ENCODE measurements at places on chromosomes 5 and 9.

- no peak for DNase-seq
Observed at GRCh38 chr9:136232969-136233368, 12.6 kb downstream of the QSOX2 start.

GRCh38 chr5:112012104-112012503 is 255.1 kb upstream of the NREP start:
- no peak for DNase-seq

DNA sequence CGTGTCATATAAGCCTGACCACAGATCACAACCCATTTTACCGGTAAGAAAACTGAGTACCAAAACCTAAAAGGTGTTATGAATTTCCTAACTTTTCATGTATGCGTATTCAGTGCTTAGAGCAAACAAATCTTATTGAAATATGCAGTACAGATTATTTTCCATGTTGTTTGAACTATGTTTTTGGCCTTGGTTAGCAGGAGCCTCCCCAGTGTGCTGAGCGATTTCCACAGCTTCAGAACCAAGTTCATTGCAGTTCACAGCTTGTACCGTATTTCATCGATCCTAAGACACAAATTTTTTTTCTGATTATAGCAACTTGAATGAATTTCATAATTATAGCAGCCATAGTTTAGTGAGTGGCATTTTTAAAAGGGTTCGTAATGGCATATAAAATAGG is 13.7 kb downstream of the ADAMTSL1 start:
- DNase-seq, result no peak

- no peak for DNase-seq
Observed at GRCh38 chr9:33651125-33651524, 127.1 kb downstream of the ANKRD18B start.

- no peak for DNase-seq
Observed at GRCh38 chr5:160367261-160367660, 3.2 kb downstream of the C1QTNF2 start.

DNA sequence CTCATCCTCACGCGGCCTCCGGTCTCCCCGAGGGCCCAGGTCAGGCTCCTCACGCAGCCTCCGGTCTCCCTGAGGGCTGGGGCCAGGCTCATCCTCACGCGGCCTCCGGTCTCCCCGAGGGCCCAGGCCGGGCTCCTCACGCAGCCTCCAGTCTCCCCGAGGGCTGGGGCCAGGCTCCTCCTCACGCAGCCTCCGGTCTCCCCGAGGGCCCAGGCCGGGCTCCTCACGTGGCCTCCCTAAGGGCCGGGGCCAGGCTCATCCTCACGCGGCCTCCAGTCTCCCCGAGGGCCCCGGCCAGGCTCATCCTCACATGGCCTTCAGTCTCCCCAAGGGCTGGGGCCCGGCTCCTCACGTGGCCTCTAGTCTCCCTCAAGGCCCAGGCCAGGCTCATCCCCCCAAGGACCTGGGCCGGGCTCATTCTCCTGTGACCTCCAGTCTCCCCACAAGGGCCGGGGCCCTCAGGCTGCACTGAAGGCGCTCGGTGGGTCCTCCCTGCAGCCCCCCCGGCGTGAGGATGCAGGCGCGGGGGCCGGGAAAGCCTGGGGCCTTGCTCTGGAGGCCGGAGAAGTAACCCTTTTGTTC is 51.2 kb upstream of the FCN2 start:
- no peak for DNase-seq

GRCh38 chr9:101326035-101326434 is 58.8 kb downstream of the BAAT start:
- no peak for DNase-seq

DNA sequence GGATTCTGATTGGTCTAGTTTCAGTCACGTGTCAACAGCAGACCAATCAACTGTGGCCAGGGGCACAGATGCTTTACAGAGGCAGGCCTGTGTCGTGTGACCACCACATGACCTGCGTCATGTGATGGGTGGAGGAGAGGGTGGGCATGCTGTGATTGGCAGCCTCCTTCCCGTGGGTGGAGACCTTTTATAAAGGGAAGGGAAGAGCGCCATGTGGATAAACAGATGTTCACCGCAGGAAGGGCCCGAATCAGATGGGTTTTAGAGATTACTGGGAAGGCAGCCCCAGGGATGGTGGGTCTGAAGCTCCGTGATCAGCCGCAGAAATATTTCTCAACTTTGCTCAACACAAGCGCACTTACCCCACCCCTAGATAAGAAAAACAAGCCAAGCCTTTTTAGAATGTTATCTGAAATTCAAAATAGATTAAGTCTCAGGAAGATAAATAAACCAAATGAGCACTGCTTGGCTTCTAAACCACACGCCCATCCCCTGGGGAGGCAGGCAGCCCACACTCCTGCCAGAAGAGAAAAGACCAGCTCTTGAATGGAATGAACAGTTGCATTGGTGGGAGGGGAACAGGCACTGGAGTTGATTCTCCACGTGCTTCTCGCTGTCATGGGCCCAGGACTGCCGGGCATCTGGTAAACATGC is 43.6 kb downstream of the ROPN1L start:
- DNase-seq, result peak; percentile 90

DNA sequence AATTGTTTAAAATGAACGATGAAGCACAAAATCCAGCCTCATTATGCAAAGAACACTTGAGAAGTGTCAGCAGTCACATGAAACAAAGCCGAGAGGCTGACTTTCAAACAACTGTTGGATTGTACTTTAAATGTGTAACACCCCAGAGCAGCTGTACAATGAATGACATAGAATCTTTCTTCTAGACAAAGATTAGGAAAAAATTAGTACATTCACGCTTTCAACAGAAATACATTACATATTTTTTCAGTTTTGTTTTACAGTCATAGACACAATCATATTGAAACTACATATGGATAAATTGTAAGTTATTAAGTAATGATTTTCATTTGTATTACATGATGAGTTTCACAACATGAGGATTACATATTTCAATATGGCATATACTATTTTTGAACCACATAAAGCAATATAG is 10.6 kb upstream of the AGXT2 start:
- DNase-seq, result no peak

GRCh38 chr9:122346478-122347347 is 24.1 kb upstream of the PTGS1 start:
- no peak for DNase-seq

GRCh38 chr5:154618696-154619095 is 136.5 kb upstream of the LARP1 start:
- DNase-seq, result no peak

- DNase-seq, result peak; percentile 9
Observed at GRCh38 chr5:36060420-36060887, 6.2 kb downstream of the UGT3A2 start.

DNA sequence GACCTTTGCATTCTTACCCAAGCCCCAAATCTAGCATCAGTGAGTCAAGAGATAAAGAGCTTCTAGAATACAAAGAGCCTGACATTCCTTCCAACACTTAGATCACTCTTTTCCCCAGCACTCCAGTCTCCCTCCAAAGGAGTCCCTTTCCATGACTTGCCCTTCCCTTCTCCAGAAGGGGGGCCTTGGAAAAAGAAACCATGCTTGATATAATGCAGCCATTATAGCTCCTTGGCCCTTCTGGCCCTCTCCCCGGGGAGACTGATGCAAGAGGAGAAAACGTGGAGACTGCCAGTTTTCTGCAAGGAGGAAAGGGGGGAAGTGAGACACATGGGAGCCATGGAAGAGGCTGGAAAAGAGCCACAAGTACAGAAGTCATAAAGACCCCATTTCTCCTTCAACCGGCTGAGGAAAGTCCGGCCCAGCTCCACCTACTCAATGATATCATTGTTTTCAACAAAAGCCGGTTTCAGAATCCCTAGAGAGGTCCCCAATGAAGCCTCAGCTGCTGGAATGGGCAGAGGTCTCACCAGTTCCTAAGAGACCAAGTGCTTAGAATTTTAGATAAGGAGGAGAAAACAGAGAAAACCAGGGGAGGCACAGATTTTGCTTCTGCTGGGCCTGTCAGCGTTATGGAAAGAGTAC is 29.0 kb downstream of the ADAM19 start:
- no peak for DNase-seq

DNA sequence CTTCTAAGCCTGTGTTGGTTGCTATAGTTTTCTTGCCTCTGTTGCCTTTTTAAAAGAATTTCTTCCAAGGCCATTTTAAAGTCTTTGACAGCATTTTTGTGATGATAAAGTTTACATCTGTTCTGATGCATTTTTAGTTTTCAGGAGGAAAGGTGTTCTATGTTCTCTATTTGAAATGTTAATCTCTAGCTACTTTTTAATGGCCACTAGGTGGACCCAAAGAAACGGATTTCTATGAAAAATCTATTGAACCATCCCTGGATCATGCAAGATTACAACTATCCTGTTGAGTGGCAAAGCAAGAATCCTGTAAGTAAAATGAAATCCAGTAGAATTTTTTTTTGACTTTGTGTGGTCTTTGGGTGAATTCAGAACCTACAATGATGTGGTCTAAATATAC is 60.2 kb downstream of the MELK start:
- peak; percentile 22 for DNase-seq

GRCh38 chr5:157611571-157612476 is 36.2 kb upstream of the ADAM19 start:
- no peak for DNase-seq

DNA sequence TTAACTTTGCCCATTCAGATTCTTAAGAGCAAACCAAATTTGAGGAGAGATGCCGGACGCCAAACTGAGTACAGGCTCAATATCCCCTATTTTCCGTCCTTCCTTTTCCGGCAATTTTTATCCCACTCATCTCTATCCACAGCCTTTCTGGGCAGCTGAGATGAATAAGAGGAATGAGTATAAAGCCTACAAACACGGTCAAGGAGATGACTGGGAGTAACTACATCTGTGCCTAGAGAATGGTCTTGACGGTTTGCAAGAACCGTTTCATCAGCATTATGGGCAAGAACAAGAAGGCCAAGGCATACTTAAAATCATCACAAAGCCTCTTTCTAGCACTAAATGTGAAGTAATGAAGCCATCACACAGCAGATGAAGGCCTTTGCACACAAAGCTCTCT is 227.3 kb downstream of the DCP2 start:
- DNase-seq, result no peak

- no peak for DNase-seq
Observed at GRCh38 chr5:134252671-134253070, 26.8 kb upstream of the PPP2CA start.

GRCh38 chr9:98362624-98363252 is 107.3 kb upstream of the TBC1D2 start:
- no peak for DNase-seq

DNA sequence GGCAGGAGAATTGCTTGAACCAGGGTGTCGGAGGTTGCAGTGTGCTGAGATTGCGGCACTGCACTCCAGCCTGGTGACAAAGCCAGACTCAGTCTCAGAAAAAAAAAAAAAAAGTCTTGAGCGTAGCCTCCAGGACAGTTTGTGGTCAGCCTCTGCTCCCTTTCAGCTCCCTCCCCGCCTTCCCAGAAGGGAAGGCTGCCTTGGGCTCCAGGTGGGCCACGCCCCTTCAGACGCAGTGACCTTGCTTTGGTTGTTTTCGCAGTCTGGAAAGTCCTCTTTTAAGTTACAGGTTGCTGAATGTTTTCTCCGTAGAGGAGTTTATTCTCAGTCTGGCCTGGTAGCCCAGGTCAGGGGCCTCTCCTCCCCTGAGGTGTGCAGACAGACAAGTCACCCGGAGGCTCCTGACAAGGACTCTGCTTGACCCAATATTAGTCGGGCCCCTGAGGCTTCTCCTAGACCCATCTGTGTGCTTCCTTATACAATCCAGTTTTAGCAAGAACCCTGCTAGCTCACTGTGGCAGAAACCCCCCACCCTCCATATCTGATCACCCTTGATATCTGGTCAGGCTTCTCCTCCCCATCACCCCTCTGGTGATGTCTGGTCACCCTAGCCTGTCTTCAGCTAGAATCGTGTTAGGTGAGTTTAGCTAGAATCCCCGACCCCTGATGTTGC is 31.6 kb upstream of the N4BP3 start:
- DNase-seq, result no peak

GRCh38 chr9:99491408-99492158 is 269.5 kb downstream of the SEC61B start:
- no peak for DNase-seq

GRCh38 chr5:88089719-88090390 is 178.8 kb downstream of the TMEM161B start:
- DNase-seq, result no peak

GRCh38 chr9:71916834-71917534 is 5.5 kb downstream of the C9orf85 start:
- no peak for DNase-seq

GRCh38 chr5:8491254-8491653 is 622.3 kb downstream of the MTRR start:
- no peak for DNase-seq

- DNase-seq, result no peak
Observed at GRCh38 chr5:142771666-142772065, 1.5 kb downstream of the ARHGAP26 start.

DNA sequence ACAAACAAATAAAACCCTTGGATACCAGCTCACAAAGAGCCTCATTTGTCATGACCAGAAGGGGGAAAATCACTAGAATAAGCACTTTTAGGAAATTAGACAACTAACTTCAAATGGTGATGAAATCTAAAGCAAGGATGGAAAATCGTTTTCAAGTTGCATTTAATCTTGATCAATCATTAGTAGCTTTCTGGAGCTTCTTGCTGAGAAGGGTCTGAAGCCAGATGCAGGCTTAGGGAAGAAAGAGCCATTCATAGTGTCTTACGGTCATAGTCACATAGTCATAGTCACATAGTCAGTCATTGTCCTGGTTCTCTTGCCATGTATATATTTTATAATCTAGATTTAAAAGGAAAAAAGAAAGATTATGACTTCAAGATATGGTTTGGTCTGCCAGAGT is 610.5 kb downstream of the ACTL7B start:
- DNase-seq, result no peak

- DNase-seq, result no peak
Observed at GRCh38 chr5:43315263-43315662, 2.1 kb upstream of the HMGCS1 start.

GRCh38 chr9:128684325-128685199 is 4.5 kb upstream of the SET start:
- DNase-seq, result peak; percentile 69

- no peak for DNase-seq
Observed at GRCh38 chr9:112836394-112836793, 54.3 kb downstream of the SLC46A2 start.

- DNase-seq, result no peak
Observed at GRCh38 chr9:134320126-134320867, 6.0 kb upstream of the RXRA start.

DNA sequence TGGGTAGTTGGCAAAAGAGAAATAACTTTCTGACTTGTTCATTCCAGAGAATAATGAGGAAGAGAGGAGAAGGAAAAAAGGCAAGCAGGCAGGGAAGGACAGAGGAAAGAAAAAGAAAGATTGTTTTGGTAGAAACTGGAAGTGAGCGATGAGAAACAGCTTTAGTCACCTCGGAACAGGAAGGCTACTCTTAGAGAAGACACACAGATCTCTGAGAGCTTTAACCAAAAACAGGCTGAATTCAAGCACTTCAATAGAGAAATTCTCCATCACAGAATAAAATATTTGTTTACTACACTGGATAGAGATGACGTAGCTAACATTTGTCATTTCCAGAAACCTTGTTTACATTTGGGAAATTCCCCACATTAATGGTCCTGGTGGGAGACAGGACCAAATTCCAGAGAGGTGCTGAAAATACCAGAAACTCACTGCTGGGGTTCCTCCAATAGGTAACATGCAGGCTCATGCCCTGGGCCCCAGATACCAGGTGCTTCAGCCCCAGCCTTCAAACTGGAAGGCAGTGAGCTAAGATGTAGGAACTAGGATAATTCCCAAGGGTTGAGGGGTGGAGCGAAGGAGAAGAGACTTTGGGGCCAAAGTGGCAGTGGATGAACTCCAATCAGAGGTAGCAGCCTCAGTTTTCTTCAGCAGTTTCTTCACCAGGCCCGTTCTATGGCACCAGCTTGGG is 227.7 kb upstream of the GRAMD2B start:
- no peak for DNase-seq

GRCh38 chr5:127001621-127002296 is 28.6 kb downstream of the MARCHF3 start:
- DNase-seq, result no peak

- DNase-seq, result no peak
Observed at GRCh38 chr9:8890695-8891094, 1091.1 kb upstream of the DMAC1 start.

Data from SK-N-DZ (cell line).